ENCODE measurements at places on chromosomes 6 and 20.
A peak's percentile ranks its signal among the peaks of the same experiment; 100 is the strongest.

DNA sequence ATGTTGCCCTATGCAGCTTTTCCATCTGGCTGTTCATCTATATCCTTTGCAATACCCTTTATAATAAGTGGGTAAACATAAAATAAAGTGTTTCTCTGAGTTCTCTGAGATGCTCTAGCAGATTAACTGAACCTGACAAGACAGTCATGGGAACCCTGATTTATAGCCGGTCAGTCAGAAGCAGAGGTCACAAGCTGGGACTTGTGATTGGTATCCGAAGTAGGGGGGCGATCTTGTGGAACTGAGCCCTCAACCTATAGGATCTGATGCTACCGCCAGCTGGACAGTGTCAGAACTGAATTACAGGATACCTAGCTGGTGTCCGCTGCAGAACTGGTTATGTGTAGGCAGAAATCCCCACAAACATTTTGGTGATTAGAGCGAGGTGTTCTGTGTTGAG, 39.0 kb downstream of the SLC17A5 start:
- no peak for DNase-seq

- DNase-seq = no peak
These were observed 8.0 kb upstream of the UBE2J1 start for GRCh38 chr6:89360415-89360999.

DNA sequence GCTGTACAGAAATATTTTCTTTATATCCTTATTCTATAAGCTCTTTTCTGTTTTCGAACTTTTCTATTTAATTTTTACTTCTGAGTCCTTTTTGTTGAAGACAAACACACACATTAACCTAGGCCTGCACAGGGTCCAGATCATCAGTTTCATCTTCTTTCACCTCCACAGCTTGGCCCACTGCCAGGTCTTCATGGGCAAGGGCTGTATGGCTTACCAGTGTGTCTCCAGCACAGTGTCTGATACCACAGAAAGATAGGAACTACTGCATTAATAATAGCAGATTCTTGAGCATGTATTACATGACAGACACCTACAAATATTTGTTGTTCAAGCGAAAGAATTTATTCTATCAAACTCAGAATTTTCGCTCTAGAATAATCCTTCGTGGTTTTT, 24.4 kb downstream of the QKI start:
- no peak for DNase-seq

- DNase-seq = peak; percentile 97
These were observed 2.2 kb downstream of the PIM1 start for GRCh38 chr6:37171970-37172812.

DNA sequence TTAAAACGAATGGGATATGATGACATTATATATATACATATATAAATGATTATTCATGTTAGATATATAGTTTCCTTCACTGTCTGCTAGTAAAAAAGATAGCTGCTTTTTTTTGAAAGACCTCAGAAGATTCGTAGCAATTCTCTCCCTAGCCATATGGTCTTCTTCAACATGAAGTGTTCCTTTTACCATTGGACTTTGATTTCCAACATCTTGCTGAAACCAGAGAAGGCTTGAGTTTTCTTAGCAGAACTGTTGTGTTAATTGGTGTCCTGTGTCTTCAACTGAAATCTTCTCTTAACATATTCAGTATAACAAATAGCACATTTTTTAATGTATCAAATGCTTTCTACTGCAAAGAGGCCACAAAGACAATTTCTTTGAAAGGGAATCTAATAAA, 55.3 kb downstream of the FNDC1 start:
- no peak for DNase-seq

GRCh38 chr20:963795-964194, 38.3 kb downstream of the RSPO4 start:
- no peak for DNase-seq

- DNase-seq = no peak
These were observed 11.2 kb downstream of the CASS4 start for GRCh38 chr20:56423211-56423610.

- DNase-seq = no peak
These were observed 180.9 kb downstream of the TTLL2 start for GRCh38 chr6:167505782-167506181.

GRCh38 chr20:17735206-17735804, 35.5 kb downstream of the BANF2 start:
- DNase-seq = no peak

DNA sequence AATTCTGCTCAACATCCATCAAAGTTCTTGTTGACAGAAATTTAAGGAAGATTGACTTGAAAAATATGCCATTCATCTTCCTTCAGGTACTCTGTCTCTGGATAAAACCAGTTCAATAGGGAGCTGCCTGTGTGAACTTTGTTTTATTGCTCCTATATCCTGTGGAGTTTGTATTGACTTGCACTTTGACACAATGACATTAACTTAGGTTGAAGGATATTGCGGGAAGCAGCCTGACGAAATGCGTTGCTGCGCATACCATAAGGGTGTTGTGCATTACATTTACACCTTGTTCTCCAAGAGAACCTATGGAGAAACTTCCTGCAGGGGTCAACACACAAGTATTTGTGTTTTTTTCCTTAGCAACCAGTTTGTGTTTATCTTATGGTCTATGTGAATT, 185.4 kb upstream of the GRIK2 start:
- no peak for DNase-seq

GRCh38 chr20:25308083-25308491, 60.2 kb downstream of the PYGB start:
- DNase-seq = no peak

- no peak for DNase-seq
These were observed 13.1 kb downstream of the CDC5L start for GRCh38 chr6:44400572-44400971.

DNA sequence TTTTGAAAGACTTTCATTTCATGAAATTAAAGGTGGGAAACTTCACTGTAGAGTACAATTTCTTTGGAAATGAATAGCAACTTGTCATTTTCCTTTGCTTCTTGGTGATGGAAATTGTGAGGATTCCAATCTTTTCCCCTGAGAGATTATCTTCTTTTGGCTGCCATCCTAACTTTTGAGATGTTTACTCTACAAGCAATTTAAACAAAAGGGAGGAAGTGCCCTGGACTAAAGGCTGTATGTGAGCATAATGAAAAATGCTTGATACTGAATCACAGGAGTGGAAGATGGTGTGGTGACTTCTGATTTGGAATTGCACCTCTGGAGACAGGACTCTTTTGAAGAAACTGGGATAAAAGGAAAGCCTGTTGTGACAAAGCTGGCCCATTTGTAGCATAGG, 43.1 kb upstream of the JAG1 start:
- DNase-seq = no peak

GRCh38 chr6:118377711-118378414, 170.2 kb upstream of the PLN start:
- no peak for DNase-seq

DNA sequence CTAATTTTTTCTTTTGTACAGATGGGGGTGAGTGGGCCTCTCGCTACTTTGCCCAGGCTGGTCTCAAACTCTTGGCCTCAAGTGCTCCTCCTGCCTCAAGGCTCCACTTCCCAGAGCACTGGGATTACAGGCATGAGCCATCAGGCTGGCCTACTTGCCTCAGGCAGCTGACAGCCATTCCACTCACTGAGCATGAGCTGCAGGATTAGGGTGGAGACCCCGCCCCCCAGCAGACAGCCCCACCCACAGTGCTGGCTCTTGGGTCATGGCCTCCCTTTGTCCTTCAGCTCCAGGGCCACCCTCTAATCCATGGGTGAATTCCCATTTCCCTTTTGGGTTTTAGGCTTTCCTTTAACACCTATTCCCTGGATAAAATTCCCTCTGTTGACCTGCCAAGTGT, 82.1 kb downstream of the BFSP1 start:
- DNase-seq = no peak

DNA sequence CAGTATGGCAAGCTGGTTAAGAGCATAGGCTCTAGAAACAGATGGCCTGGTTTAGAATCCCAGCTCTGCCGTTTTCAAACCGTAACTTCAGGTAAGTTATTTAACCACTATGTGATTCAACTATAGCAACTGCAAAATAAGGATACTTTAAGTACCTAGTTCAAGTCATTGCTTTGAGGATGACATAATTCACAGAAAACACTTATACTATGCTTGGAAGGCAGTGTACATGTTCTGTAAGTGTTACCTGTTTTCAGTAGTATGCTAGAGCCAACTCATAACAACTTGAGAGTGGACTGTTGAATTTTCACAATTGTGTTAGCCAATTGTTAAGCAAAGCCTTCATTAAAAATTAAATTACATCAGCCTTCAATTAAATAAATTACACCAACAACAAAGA, 134.8 kb upstream of the BEND6 start:
- DNase-seq = no peak

- DNase-seq = no peak
These were observed 64.2 kb downstream of the RPP21 start for GRCh38 chr6:30409184-30409583.

- no peak for DNase-seq
These were observed 195.2 kb downstream of the COL19A1 start for GRCh38 chr6:70061546-70061945.

DNA sequence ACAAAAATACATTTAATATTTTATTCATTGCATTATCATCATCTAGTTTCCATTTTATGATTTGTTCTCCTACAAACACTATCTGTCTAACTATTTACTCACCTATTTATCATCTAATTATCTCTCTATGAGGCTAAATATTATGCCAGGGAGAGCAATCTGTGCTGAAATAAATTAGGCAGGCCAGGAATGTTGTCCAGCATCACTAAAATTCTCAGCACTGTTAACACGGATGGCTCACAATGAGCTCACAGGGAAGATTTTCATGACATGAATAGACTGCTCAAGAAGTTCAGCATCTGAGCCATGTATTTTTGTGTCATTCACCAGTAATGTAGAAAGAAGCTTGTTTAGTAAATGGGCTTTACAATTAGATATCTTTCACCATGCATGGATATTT, 1277.2 kb downstream of the GRIK2 start:
- no peak for DNase-seq

DNA sequence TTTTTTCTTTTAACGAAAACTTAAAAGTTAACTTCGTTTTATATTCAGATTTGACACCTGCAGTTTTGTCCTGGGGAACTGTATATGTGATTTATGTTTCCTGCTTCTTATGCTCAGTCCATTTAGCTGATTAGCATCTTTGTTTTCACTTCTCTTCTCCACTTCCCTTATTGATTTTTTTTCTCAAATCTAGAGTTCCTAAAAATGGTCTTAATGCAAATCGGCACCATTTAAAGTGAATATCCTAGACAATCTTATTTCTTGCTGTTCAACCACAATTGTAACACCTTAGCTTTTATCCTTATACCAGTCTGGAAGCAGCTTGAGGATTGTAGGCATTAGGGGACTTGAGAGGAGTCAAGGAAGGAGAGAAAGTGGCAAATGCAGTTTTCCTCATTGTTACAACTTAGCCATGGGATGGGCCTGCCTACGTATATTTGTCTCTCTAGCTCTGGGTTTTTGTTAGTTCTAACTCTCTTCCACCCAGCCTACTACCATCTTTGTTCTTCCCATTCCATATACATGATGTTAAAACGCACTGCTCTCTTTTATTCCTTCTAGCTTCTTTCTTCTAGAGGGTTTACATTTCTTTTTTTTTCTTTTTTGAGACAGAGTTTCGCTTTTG, 8.5 kb downstream of the QRSL1 start:
- no peak for DNase-seq

GRCh38 chr6:88004707-88005106, 42.9 kb upstream of the SPACA1 start:
- DNase-seq = no peak

DNA sequence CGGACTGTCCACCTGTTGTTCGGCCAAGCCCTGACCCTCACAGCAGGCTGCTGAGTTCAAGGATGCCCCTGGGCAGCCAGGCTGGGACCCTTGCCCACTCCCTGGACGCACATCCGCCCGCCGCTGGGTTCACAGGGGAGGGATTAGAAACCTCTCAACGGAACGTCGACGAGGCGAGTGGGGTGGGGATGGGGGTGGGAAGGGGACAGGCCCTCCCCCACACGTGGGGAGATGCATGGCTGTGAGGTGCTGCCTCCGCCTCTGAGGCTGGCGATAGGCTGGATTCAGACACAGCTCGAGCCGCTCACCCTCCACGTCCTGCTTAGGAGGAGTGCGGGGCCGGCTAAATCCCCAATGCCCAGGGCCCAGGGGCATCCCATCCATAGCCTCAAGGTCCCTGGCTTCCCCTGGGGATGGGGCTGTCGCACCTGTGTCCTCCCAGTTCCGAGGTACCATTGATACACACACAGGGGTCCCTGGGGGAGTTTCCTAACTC, 90.6 kb upstream of the BHLHE23 start:
- no peak for DNase-seq

DNA sequence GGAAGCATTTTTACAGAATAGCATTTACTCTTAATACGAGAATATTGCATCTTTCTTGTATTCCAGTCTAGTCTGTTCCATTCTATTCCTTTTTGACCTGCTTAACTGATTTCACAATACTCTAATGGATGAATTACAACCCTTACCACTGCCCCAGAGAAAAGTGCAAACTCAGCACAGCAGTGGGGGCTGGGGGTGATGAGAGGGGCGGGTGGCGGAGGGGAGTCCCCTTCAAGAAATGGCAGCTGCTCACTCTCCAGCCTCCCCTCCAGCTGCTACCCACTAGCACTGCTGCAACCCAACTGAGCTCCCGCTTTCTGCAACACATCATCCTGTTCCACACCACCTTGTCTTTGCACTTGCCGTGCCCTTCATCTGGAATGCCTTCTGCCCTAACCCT, 30.1 kb downstream of the PIM1 start:
- no peak for DNase-seq

GRCh38 chr6:113077794-113078193, 730.7 kb downstream of the RFPL4B start:
- DNase-seq = no peak

DNA sequence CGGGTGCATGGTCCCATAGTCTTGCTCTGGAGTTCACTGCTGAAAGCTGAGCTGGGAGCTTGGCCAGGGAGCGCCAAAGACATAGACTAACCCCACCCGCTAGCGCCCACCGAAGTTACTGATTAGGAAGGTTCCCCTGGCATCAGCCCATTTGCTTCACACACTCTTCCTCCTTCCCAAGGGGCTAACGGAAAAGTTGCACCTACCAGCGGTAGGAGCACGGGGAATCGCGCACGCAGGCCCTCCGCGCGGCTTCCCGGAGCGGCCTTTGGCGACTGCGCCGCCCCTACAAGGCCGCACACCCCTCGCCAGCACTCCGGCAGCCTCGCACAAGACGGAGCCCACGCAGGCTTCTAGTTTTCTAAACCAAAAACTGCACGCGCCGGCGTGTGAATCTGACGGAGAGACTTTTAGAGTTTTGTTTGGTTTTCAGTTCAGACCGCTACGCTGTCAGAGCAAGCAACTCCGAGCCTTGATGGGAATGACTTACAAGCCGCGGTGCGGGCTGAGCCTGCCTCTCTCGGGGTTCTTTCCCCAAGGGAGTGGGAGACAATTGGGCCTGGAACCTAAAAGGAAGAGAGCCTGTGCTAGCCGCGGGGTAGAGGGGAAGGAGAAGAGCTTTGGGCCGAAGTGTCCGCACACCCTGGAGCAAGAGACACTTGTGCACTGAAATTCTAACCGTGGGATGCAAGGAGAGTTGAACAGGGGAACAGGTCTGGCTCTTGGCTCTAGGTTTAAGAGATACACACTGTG, 891 bp upstream of the POU3F2 start:
- DNase-seq = peak; percentile 39

GRCh38 chr6:132512342-132512637, 626 bp downstream of the STX7 start:
- no peak for DNase-seq

- no peak for DNase-seq
These were observed 324.2 kb upstream of the CITED2 start for GRCh38 chr6:139698526-139699176.

Data from CD4-positive, alpha-beta T cell (primary cell).